SJSA1 (cell line): ENCODE measurements at places on chromosomes 11 and 22.

DNA sequence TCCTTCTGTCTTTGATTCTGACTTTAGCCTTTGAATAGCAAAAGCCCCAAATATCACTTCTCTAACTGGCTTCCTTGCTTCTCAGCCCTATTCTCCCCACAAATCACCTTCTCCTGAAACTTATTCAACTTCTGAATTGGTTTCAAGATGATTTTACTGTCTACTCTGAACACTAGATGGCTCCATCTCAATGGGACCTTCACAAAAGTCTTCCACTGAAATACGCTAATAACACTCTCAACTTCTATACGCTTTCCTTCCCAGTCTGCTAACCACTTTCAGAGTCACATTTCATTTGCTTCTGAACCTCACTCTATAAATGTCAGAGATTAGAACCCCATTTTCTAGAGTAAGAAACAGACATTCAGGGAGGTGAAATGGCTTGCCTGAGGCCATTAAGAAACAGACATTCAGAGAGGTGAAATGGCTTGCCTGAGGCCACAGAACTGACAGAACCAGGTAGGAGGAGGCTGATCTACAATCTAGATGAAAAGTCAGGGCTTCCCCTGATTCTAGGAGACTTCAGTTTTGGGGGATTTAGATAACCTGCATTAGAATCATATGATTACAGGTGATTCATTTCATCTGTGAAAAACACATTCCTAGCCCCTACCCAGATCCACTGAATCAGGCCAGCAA is 20.6 kb downstream of the MORC2 start:
- no peak for DNase-seq

- no peak for DNase-seq
These were observed 43.4 kb downstream of the MCM5 start for GRCh38 chr22:35443338-35443737.

DNA sequence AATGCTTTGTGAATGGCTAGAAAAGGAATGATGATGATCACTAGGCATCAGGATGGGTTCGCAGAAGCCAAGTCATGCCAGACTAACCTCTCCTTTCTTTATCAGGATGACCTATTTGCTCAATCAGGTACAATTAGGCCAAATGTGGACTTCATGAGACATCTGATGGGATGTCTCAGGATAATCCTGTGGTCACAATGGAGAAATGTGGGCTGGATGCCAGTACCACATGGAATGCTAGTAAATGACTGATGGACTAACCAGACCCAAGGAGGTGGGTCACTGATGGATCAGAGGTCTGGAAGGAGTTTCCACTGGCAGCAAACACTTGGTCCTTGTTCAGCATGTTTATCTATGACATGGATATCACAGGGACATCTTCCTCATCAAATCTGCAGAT is 94.8 kb upstream of the PHOX2A start:
- no peak for DNase-seq

- DNase-seq: no peak
These were observed 82.1 kb upstream of the MTMR2 start for GRCh38 chr11:96006037-96006436.

GRCh38 chr11:72483412-72484186 is 49.3 kb upstream of the CLPB start:
- DNase-seq: no peak

GRCh38 chr11:103970701-103971249 is 65.7 kb upstream of the DDI1 start:
- DNase-seq: no peak

DNA sequence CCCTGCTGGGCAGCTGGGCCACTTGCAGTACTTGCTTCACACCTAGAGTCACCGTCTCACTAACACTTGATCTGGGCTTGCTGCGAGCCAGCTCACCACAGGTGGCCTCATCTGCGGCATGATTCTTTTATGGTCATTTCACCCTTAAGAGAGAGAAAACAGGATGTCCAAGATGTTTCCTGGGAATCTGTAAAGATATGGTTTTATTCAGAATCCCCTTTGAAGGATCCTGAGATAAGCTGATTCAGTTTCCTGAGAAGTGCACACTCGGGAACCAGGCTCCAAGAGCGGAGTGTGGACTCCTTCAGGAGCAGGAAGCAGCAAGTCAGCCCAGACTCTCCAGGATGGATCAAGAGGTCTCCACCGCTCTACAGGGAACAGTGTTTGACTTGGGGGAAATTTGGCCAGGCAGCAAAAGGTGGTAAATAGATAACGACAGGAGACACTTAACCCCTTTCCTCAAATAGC is 21.8 kb upstream of the TP53AIP1 start:
- DNase-seq: no peak
